C1 segment of cervical spinal cord (tissue), 14 donors: ENCODE measurements at places on chromosomes 16 and 17.

- DNase-seq = no peak
Observed at GRCh38 chr16:74192281-74192797, 104.3 kb upstream of the PSMD7 start.

DNA sequence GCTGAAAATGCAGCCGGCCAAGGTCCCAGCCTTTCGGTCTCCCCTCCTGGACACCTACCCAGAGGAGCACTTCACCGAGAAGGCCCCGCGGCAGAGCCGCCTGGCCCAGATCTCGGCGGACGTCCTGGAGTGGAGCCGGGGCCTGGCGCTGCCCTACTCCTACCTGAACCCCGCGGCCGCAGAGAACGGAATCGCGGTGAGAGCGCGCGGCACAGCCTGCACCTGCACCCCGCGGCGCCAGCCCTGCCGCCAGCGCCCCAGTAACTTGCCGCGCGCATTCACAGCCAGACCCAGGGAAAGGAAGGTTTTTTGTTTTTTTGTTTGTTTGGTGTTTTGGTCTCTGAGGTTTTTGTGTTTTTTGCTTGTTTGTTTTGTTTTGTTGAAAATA is 15.2 kb downstream of the ALOX12B start:
- no peak for DNase-seq

- no peak for DNase-seq
Observed at GRCh38 chr17:32141679-32142037, 644 bp upstream of the RHOT1 start.

GRCh38 chr17:79018370-79018695 is 5.6 kb upstream of the C1QTNF1 start:
- no peak for DNase-seq

- DNase-seq = no peak
Observed at GRCh38 chr17:7413346-7413985, 5.8 kb downstream of the NLGN2 start.

GRCh38 chr16:27253526-27253930 is 15.0 kb downstream of the NSMCE1 start:
- no peak for DNase-seq

- DNase-seq = no peak
Observed at GRCh38 chr16:19595043-19595767, 39.7 kb downstream of the VPS35L start.

DNA sequence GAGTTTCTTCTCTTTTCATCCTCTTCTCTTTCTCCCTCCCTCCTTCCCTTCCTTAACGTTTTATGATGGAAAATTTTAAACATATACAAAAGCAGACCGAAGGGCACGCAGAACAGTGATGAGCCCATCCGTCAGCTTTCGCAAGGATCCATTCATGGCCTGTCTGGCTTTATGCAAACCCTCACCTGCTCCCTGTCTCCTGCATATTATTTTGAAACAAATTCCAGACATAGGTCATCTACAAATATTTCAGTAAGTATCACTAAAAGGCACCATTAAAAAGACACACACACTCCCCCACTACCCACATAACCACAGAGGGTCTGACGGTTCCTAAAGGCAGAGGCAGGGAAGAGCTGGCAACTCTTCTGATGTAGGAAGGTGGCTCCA is 235.0 kb downstream of the NTN1 start:
- DNase-seq = no peak

DNA sequence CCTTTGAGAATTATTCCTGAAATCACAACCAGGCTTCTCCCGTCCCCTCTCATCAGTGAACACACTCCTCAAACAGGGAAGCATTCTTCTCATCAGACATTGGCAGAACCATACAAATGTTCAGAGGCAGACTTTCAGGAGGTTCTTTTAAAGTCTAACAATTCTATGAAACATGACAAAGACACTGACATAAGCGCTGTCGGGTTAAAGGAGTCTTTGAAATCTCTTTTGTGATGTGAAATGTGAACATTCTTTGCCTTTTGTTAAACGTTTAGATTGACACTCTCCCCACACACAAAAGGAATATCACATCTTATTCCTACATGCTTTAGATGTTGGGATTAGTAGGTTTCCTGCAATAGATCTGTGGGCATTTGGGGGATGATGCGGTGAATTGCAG is 63.9 kb downstream of the NETO2 start:
- DNase-seq = no peak

DNA sequence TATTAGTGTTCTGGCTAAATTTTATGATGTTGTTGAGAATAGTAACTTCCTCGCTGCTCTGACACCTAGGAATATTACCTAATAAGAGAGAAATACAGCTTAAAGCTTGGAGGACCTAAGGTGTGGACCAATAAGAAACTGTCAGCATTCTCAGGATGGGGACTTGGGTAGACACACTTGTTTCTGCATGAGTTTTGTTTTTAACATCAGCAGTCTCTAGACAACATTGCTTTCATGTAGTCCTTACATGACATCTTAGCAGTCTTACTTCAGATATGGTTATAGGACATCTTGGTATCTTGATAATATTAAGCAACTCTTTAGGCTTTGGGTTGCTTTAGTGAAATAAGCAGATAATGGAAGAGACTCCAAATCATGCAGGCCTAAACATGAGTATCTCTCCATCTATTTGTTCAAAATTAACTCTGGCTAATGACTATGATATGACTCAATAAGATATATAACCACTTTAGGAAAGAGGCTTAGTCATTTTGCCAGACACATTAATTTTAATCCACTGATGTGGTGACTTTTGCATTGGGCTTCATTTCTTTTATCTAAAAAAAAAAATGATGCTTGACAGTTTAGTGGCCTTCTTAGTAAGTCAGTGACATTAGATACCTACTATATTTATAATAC is 84.5 kb downstream of the WNT3 start:
- no peak for DNase-seq

- DNase-seq = no peak
Observed at GRCh38 chr17:77894126-77894956, 64.2 kb upstream of the TNRC6C start.

DNA sequence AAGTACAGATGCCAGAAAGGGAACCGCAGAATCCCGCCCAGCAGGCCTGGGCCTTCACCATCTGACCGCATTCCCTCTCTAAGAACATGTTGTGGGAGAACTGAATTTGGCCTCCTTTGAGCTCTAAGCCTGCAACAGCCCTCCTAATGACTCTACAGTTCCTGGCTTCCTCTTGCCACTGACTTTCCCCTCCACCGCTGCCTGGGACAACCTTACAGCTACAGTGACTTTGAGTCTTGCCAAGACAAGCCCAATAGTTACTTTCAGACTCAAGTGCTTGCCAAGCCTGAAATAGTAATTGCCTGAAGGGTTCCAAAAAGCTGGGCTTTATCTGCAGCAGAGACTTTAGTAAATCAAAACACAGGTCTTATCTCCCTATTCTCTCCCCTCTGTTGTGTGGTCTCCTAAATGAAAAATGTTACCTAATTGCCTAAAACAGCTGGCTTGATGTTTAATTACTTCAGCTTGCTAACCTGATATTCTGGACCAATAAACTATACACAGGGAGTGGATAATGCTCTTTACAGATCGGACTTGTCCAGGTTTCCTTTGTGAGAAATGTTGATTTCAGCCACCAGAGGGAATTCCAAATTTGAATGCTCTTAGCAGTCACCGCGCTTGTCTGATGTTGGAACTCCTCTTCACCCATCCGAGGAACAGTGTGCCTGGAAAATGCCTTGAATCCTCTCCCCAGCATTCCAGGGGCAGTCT is 85.1 kb upstream of the TBX2 start:
- DNase-seq = peak; percentile 44

DNA sequence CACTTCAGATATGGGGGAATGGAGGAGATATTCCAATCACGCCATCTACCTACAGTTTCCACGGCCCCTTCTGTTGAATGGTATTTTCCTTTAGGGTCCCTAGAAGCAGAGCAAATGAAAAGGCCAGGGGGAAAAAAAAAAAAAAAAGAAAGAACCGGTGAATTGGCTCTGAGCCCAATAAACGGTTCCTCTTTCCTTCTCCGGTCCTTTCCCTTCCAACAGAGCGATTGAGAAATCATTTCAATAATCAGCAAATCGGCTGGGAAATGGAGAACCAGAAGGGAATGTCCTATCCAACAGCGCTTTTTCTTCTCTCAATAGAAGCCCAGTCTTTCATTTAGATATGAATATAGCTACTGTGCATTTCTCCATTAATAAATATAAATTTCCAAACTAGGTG is 26.8 kb upstream of the HOXB13 start:
- DNase-seq = no peak

GRCh38 chr16:29641561-29641960 is 21.5 kb upstream of the SPN start:
- no peak for DNase-seq

- no peak for DNase-seq
Observed at GRCh38 chr17:4599505-4600281, 15.4 kb downstream of the SMTNL2 start.

DNA sequence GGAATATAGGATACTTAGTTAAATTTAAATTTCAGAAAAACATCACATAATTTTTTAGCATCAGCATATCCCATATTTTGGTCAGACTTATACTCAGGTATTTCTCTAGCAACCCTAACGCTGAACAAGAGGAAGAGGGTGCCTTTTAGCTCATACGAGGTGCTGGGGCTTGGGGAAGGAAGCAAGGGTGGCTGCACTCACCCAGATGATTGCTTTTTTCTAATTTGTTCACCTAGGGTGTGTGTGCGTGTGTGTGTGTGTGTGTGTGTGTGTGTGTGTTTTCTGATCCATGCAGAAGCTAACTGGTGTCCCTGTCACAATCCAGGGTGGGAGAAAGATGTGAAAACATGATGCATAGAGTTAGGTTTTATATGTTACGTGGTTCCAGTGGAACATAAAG is 81.2 kb downstream of the WNT3 start:
- no peak for DNase-seq

GRCh38 chr16:19860166-19861041 is 24.2 kb downstream of the GPRC5B start:
- no peak for DNase-seq

DNA sequence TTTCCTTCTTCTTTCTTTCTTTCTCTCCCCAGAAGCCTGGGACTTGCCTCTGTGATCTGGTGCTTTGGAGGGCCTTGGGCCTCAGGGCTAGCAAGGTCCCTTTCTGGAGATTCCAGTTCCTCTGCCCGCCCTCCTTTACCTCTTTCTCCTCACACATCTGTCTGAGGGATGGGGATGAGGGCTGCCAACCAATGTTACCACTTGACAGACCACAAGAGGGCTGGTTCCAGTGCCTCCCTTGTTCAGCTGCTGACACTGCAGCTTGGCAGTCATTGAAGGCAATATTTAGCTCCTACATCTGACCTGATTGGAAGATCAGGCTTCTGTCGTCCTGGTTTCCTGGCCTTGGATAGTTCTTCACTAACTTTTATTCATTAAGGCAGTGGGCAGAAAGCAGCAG is 3.6 kb upstream of the ZNF652 start:
- peak; percentile 16 for DNase-seq

DNA sequence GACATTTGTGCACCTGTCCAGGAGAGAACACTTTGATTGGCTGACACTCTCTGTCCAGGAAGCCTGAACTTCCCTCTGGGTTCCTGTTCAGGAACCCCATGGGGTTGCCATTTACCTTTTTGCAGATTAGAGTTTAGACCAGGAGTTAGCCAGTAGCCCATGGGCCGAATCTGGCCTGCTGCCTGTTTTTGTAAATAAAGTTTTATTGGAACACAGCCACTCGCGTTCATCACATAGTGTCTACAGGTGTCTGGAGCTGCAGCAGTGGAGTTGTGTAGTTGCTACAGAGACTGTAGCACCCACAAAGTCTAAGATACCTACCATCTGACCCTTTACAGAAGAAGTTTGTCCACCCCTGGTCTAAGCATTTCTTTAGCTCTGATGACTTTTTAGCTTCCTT is 70.9 kb downstream of the ABCC1 start:
- no peak for DNase-seq

DNA sequence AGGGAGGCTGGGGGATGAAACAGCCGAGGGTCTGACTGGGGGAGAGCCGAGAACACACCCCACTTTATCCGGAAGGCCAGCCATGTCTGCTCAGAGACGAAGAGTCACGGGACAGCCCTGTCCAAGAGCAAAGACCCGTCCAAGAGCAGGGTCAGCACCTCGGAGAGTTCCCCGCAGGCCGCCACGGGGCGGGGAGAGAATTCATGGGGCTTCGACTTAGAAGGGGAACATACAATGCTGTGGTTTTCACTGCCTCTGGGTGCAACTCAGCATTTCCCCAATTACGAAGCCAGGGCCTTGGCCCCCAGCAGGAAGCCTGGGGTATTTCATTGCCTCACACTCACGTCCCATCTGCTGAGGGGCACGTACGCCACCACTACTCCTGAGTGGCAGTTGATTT is 59.3 kb downstream of the JPH3 start:
- no peak for DNase-seq

DNA sequence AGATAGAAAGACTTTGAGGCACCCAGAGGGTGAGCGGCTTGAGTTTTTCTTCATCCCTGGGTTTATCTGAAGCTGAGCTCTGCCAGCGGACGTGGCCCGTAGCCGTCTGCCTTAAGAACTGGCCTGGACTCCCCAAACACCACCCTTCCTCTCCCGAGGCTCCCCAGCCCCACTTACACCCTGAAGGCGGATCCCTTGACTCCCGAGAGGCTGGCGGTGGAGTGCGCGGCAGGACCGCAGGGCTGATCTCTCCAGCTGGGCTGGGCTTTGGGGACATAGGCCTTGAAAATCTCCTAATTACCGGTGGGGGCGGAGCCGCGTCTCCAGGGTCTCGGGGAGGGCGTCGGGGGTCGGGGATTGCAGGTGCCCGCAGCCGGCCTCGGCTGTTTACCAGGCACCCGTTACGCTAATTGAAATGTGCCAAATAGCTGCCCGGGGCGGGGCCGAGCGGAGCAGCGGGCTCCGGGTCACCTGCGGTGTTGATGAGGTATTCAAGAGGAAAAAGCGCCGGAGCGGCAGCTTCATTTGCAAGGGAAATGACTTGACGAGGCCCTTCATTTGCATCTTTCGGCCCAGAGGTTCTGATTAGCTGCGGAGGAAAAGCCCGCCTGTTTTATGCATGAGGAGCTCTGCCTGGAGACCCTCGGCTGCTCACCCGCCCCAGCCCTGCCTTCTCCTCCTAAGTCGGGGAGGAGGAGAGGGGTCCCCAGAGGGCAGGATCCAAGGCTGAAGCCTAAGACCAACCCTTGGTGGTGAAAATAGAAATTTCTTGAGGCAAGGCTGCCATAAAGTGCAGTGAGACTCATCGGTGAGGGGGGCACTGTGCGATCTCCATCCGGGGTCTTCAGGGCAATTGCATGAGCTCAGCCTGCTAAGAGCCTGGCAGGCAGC is 100.7 kb downstream of the MGAT5B start:
- no peak for DNase-seq
